Epithelial cell of proximal tubule (primary cell): ENCODE measurements at places on chromosomes 6 and 20. TPM values are rescaled to one million over a fixed set of nuclear protein-coding genes. Genes with fewer than 3 reads are reported as not detected.

LAMA4 gene
- 0.58 and 8.0 TPM in 2 replicates for total RNA-seq

DNA sequence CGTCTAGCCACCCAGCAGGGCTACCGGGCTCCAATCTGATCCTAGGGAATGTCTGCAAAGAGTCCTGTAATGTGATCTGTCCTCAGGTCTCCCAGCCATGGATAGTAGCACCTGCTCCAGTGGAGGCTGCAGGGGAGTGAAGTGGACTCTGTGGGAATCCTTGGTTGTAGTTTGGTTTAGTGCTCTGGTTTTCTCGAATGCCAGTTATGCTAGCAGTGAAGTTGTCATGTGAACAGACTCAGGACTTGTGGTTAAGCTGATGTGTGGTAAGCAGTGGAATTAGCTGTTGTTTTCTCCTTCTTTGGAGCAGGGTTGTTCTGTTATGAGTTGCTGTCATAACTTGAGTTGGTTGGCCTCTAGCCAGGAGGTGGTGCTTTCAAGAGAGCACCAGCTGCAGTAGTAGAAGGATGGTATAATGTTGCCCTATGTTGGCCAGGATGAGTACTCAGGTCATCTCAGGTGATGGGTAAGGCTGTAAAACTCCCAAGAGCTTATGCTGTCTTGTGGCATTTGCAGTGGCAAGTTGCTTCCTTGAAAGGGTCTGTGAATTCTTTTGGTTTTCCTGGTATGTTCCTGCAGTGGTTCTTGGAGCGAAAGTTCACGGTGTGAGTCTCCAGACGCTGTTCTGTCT, 390.2 kb downstream of the UTRN start:
- DNase-seq = no peak

GRCh38 chr6:49468042-49468441, 4.9 kb downstream of the CENPQ start:
- no peak for DNase-seq

DNA sequence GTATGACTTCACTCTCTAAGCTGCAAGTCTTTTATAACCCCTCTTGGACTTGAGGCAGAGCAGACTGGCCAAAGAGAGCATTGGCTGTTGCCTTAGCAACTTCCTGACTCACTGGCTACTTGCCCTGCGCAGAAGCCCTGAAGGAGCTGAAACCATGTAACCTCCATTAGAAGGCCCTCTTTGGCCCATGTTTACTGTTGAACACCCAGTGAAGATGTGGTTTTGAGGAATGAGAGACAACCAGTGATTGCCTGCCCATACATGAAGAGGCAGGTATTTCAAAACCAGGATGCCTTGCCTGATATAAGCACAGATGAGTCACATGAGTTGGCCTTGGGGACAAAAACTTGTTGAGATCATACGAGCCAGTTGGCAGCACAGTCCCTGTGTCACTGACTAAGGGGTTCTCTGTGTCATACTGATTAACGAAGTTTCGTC, 182.5 kb downstream of the EDN1 start:
- DNase-seq = no peak

GRCh38 chr6:158752613-158753012, 66.6 kb downstream of the EZR start:
- DNase-seq = no peak
